NCI-H226 (cell line): ENCODE measurements at places on chromosomes 2 and 18.
A peak's percentile ranks its signal among the peaks of the same experiment; 100 is the strongest.

DNA sequence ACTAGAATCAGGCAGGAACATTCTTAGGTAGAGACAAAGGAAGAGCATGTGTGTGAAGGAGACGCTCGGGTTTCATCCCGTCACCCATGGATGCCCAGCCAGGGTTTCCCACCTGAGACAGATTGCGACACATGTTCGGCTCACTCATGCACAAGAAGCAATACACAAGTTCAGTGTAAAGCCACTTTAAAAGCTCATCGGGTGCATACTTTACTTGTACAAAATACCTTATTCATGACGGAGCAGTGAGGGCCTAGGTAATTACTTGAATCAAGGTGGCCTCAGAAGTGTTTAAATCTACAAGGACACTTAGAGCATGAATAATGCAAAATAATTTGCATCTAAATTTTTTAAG, 42.0 kb downstream of the ZEB2 start:
- DNase-seq: no peak

- DNase-seq: no peak
These were observed 1.6 kb downstream of the MAP4K4 start for GRCh38 chr2:101698844-101699754.

- DNase-seq: peak; percentile 5
These were observed 4.2 kb upstream of the IL1R1 start for GRCh38 chr2:102138331-102138730.

- DNase-seq: no peak
These were observed 169.3 kb downstream of the TMEM200C start for GRCh38 chr18:5726011-5726410.

DNA sequence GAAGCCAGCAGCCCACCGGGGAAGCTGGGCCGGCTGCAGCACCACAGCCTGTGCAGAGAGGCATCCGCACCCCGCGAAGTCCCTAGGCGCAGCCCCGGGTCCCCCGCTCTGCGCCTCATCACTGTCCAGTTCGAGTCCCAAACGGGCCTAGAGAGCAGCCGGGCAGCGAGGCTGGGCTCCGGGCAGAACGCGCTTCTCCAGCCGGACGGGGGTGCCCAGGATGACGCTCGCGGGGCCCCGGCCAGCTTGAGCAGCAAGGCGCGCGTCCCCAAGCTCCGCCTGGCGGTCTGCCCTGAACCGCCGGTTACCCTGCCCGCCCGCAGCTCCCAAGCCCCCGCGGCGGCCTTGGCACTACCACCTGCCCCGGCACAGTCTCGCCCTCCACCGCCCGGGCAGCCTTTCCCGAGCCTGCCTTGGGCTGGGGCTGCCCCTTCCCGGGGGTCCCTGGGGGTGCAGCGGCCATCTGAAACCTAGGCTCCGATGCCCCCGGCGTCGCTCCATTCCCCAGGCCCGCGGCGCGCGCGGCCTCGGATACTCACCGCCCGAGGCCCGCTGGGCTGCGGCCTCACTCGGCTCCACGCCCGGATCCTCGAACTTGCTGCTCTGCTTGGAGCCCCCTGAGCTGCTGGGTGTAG, 591 bp downstream of the SLC16A14 start:
- no peak for DNase-seq

DNA sequence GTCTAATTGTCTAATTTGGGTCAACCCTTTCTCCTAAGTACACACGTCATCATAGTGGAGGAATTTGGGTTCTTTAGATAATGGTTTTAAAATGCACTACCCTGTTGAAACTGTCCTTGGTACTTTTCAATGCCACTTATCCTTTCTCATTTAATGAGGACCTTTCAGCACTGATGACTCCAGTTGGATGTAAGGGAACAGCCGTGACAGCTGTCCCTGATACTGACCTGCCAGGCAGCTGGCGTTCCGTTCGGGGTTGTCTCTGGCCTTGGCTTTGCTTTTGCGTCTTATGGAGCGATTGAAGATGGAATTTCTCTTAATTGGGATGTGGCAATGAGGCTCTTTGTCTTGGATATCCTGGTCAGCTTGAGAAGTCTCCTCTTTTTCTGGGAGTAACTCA, 38.7 kb downstream of the NGEF start:
- DNase-seq: no peak

DNA sequence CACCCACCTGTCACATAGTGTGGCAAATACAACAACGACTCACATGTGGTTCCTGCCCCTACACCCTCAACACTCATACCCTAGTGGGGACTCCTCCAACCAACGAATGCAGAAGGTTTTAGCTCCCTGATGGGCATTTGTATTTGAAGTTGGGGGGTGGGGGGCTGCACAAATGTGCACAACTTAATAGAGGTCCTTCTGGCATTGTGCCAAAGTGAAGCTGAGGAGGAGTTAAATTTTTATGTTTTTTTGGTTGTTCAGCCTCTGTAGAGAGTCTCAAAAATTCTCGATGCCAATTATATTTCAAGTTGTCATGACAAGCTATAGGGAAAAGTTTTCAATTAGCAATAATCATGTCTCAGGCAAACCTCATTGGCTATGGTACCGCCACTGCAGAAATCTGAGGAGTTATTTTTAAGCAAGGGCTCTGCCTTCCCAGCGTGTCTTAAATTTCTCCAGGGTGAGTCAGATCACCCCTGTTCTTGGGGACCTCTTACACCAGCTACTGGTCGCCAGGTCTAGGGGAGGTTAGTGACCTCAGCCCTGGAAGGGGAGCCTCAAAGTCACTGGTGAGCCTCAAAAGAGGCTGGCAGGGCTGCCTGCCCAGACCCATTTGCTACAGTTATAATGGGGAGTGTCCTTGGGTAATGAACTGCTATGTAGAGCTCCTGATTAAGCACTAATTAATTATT, 102.7 kb upstream of the TAF1B start:
- no peak for DNase-seq

DNA sequence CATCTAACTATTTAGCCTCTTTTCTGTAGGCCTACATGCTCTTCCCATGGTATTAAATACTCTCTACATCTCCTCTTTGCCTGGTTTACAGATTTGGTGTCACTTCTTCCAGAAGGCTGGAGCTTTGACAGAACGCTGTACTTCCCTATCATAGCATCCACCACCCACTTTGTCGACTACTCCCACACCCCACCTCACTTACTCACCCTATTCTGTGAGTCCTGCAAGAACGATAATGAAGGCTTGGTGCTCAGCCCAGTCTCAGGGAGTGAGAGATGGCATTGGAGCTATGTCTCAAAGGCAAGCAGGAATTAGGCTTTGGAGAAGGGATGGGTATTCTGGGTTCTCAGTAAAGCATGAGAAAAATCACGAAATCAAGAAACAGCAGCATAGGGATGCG, 20.3 kb upstream of the KDM3A start:
- no peak for DNase-seq

DNA sequence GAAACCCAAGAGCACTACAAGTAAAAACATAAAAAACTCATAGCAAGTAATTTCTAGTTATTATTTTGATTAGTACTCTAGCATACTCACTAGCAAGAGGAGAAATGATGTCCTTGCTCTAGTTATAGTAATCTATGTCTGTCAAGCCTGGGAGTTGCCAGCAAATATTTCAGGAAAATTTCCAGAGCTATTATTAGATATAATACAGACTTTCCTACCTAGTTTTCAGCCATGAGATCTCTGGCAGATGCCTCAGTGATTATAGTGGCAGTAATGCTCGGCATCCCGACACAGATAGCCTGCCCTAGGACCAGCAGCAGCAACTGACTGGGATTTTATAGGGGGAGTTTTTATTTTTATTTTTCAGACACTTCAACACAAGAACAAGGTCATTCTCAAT, 224.4 kb downstream of the ZNF385B start:
- no peak for DNase-seq

- DNase-seq: no peak
These were observed 103.9 kb downstream of the TTC32 start for GRCh38 chr2:19797871-19798270.

GRCh38 chr2:8602809-8603208, 79.0 kb upstream of the ID2 start:
- no peak for DNase-seq

DNA sequence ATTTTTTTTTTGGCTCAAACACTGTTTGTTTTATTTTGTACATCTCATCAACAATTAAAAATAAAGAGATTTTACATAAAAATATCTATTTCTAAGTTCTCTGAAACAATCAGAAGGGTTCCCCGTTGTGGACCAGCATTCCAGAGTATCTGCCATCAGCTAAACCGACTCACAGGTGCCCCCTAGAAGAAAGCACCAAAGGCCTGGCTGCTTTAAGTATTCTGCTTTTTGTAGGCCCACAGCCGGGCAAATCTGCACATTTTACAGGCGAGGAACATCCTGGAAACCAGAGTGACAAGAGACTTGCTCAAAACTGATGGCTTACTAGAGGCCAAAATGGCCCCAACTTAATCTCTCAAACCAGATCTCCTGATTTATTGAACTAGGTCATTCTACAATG, 82.2 kb upstream of the SETBP1 start:
- DNase-seq: no peak

DNA sequence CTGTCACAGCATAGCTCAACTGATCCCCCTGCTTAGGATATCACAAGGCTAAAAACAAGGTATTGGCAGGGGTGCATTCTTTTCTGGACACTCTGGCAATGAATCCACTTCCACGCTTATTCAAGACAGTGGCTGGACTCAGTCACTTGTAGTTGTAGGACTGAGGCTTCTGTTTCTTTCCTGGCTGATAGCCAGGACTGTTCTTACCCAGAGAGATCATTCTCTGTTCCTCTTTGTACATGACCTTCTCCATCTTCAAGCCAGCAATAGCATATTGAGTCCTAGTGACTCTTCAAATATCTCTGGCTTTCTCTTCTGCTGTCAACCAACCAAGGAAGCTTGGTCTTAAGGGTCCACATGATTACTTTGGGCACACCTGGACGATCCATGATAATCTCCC, 241.3 kb downstream of the RBM43 start:
- DNase-seq: no peak

- DNase-seq: peak; percentile 4
These were observed 2.0 kb downstream of the LYPD6B start for GRCh38 chr2:149040451-149040850.

GRCh38 chr2:60715561-60715960, 40.5 kb upstream of the PAPOLG start:
- DNase-seq: no peak

DNA sequence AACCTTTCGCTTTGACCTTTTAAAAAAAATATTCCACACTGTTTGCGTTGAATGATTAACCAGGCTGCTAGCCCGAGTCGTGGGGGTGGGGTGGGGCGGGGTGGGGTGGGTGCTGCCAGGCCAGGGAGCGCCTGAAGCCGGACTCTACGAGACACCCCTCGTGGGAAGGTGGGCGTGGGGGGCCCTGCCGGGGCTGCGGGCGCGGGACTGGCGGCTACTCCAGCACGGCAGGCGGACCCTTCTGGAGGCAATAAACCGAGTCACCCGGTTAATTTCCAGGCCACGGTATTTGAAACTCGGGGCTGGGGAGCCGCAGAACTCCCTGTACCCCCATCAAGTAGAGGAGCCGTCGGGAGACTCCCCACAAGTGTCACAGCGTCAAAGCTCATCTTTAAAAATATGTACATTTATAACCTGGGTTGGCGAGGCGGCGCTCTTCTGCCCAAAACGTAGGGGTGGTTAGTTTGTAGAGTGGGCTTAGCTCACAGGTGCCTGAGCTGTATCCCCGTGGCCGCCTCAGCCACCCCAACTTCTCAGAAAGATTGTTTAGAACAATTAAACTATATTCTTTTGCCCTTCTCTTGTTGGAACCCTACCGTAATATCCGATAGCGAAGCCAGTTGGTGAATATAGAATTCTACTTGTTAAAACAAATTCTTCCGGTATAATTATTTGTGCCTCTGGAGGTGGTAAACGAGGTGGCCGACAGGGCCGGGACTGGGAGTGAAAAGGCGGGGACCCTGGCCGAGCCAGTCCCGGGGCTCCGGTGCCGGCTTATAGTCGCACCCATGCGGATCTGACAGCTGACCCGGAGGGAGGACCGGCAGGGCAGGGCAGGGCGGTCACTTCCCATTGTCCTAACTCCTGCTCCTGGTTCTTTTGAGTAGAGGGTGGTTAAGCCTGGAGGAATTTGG, 1.4 kb downstream of the B3GNT2 start:
- no peak for DNase-seq

DNA sequence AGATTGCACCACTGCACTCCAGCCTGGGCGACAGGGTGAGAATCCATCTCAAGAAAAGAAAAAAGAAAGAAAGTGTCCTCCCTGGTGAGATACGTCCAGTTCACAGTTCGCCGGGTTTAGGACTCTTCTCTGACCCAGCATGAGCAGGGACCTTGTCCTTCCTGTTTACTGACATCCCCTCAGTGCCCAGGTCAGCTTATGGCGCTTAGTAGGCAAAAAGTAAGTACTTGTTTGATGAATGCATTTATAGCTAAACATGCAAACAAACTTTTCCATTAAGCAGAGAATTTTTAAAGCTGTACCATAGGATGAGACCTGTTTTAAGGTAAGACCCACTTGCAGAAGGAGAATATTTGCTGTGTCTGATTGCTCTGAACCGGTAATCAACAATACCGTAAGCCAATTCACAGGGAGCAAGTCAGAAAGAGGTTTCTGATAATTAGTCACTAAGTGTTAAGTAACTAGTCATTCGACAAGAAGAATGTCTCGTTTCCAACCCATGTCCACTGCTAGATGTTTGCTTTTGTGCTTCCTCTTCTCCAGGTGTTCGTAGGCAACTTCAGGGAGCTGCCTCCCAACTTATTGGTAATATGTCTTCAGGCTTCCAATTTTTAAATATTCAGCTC, 40.0 kb downstream of the MOGAT1 start:
- DNase-seq: no peak

DNA sequence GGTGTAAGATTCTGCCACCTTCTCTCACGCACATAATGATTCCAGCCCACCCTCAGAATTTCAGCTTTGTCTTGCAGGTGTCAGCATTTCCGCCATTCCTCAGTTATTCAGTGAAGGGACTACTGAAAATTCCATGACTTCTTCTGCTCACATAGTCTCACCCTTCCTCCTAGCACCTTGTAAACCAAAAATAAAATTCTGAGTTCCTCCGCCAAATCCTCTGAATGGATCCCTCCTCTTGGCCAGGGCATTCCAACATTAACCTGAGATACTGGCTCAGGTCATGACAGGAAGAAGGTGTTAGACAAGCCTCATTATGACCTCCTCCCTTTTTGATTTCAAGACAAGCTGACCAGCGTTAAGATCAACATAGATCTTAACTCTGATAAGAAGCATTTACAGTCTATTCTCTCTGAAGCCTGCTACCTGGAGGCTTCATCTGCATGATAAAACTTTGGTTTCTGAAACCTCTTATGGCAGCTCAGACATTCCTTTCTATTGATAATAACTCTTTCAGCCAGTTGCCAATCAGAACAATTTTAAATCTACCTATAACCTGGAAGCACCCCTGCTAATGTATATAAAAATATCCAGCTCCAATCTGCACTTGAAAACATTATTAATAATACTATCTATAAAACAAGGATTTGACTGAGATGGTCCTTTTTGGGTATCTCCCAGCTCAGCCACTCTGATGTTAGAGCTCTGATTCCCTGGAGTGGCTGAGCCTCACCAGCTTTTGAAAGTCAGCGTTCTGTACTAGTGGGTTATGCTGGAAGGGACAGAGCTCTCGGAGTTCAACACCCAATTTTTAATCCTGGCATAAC, 136.4 kb upstream of the APCDD1 start:
- DNase-seq: no peak
